Fibroblast of the aortic adventitia (primary cell): ENCODE measurements at places on chromosomes 1 and 21. TPM values are rescaled to one million over a fixed set of nuclear protein-coding genes. Genes with fewer than 3 reads are reported as not detected.
A peak's percentile ranks its signal among the peaks of the same experiment; 100 is the strongest.

DNA sequence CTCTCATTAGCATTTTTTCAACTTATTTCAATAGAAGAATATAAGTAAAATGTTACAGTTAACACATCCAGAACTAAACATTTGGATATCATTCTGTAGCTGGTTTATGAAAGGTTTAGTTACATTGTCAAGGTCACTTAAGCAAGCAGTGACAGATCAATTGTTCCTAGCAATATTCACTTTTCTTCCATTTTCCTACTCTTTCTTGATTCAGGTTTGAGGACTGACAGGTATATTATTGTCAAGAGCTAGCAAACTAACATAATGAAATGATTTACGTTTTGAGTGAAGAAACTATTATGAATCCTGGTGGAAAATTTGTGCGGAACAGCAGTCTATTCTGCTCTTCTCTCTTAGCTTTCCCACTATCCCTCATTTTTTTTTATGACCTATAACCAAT lies 220.4 kb upstream of the ADGRL4 start:
- no peak for DNase-seq

DNA sequence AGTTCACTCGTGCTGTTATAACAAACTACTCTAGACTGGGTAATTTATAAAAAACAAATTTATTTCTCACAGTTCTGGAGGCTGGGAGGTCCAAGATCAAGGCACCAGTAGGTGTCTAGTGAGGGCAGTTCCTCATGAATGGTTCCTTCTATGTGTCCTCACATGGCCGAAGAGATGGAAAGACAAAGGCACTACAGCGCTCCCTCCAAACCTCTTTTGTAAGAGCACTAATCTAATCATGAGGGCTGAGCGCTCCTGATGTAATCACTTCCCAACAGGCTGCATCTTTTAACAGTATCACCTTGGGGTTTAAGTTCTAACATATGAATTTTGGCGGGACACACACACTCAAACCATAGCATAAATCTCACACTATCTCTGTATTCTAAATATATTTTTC lies 54.0 kb upstream of the KANK4 start:
- DNase-seq = no peak

DNA sequence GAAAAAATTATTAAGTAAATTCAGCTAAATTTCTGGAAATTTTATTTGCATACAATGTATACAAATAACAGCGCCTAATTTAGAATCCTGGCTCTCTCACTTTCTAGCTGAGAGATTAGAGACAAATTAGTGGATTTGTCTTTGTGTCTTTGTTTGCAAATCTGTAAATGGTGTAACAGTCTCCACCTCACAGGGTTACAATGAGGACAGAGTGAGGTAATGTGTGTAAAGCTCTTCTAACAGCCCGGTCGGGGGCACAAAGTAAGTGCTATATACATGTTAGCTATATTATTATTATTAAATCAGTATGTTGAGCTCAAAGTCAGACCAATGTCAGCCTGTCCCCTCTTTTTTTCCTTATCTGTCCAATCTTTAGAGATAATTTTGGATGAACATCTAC lies 5.0 kb upstream of the ADAMTSL4 start:
- peak; percentile 44 for DNase-seq

DNA sequence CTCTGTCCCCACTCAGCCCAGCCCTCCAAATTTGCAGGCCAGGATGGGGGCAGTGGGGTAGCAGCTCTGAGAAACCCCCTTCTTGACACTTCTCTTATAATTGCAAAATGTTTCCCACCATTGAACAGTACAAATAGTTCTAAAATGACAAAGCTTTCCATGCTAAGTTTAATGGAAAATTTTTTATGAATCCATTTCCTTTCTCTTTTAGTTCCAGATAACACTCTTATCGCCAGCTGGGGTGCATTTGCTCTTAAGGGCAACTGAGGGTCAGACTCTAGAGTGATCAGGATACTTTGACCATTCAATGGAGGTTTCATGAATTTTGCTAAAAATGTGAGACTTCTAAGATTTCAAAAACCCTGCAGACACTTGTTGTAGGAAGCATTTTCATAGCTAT lies 29.9 kb downstream of the PIK3C2B start:
- DNase-seq = no peak

GRCh38 chr1:66210635-66211244 lies 323.2 kb upstream of the SGIP1 start:
- DNase-seq = no peak

DNA sequence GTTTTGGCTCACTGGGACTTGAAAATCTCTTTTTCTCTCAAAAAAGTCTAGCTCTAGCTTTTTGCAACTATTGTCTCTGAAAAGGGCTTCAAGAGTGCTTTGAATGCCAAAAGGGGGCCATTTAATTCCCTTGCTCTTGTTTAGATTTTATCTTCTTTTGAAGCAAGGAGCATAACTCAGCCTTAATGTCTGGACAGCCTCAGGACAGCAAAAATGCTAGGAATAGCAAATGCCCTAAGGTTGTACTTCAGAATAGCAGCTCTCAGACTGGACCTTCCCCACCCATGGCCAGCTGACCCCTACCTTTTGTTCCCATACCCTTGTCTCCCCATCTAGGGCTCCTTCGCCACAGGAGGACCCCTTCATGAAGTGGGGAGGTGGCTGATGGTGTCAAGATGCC lies 121.4 kb downstream of the KCNK1 start:
- DNase-seq = no peak

DNA sequence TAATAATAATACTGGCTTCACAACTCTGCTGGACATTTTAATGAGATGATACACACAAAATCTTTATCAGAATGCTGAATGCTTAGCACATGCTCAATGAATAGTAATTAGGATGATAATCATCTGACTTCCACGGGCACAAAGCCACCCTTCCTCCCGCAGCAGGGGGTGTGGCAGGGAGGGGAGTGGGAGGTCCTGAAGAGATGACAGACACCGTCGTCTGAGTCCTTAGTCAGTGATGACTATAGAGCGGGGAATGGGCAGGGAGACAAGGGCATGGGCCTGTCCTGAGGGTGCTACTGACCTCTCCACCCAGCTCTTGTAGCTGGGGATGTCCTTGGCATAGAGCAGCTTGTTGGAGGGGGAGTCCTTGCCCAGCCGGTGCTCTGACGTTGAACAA lies 117.6 kb upstream of the CD34 start:
- no peak for DNase-seq

ST6GALNAC3 gene
- 0.74 and 3.1 TPM in 2 replicates for total RNA-seq

CD84 gene
- total RNA-seq = not detected in 2 replicates

DMBX1 gene
- total RNA-seq = not detected in 2 replicates

CD1D gene
- total RNA-seq = 0.09 TPM in 1 of 2 replicates, not detected in the other
